Jurkat, Clone E6-1 (cell line): ENCODE measurements at places on chromosomes 7 and 10.

- no peak for DNase-seq
These were observed 4.2 kb downstream of the BNIP3 start for GRCh38 chr10:131977323-131978096.

GRCh38 chr10:120607016-120607709 lies 150.1 kb downstream of the PLPP4 start:
- no peak for DNase-seq

- DNase-seq = peak; percentile 52
These were observed 1.1 kb downstream of the HNRNPA2B1 start for GRCh38 chr7:26199301-26200037.

DNA sequence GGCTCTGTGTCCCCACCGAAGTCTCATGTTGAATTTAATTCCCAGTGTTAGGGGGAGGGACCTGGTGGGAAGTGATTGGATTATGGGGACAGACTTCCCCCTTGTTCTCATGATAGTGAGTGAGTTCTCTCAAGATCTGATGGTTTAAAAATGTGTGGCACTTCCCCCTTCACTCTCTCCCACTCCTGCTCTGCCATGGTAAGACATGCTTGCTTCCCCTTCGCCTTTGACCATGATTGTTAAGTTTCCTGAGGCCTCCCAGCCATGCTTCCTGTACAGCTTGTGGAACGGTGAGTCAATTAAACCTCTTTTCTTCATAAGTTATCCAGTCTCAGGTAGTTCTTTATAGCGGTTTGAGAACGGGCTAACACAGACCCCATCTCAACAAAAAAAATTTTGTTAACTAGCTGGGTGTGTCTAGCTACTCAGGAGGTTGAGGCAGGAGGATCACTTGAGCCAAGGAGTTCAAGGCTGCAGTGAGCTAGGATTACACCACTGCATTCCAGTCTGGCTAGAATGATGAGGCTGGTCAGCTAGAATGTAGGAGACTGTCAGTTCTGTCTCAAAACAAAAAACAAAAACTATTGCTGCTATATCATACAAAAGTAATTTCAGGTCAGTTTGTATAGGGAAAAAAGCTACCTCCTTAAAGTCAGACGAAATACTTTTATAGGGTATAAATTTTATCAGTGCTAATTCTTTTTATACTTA lies 57.7 kb downstream of the ATAD1 start:
- no peak for DNase-seq

DNA sequence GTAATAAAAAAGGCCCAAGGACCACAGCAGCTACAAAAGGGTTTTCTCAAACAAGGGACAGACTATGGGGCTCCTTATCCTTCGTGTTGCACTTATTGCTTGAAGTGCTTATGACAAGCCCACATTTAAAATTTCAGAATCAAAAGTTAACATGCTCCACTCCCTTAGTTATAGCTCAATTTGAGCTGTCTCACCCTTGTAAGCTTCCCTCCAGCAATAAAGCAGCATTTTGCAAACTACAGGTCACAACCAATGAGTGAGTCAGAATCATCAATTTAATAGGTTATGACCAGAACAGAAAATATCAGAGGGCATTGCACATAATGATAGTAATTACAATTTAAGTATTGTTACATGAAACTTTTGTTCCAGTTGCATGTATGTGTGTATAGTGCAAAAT lies 53.0 kb downstream of the IMMP2L start:
- DNase-seq = no peak

GRCh38 chr10:100987685-100988049 lies 324 bp downstream of the TWNK start:
- DNase-seq = no peak

- DNase-seq = no peak
These were observed 81.0 kb upstream of the FZD8 start for GRCh38 chr10:35723059-35723458.

GRCh38 chr10:108037061-108037460 lies 872.6 kb upstream of the SORCS1 start:
- DNase-seq = no peak

DNA sequence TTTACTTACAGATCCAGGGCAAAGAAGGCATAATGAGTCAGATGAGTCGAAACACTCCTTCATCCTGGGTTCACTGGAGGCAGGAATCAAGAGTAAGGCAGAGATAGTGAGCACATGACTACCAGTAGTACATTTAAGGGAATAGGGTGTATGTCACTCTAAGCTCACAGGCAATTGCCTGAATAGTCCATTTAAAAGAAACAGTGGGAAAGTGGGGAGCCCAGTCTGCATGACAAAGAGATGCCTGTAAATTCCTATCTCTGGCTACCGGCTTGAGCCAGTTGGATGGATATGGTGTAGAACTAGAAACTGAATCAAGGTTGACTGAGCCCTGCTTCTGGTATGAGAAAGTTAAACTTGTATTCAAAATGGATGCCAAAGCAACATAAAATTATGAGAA lies 861.5 kb upstream of the ZWINT start:
- DNase-seq = no peak

- DNase-seq = no peak
These were observed 621.0 kb downstream of the PARD3 start for GRCh38 chr10:34193931-34194626.

DNA sequence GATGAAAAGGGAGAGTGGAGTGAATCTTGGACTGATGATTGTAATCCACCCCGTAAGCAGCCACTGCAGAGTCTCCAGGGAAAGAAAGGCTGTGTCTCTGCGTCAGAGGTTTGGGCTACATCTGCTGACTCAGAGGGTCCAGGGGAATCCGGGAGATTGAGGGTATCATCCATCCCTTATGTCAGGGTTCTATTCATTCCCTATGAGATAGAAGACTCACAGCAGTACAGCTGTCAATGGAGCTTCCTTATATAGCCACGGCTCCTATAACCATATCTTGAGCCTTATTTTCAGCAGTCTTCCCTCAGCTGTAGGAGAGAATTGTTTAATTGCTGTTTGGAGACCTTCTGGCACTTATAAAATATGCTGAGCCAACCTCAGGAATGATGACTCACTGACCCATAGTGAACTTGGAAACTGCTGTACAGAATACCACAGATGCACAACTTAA lies 558.2 kb upstream of the PFKP start:
- no peak for DNase-seq

DNA sequence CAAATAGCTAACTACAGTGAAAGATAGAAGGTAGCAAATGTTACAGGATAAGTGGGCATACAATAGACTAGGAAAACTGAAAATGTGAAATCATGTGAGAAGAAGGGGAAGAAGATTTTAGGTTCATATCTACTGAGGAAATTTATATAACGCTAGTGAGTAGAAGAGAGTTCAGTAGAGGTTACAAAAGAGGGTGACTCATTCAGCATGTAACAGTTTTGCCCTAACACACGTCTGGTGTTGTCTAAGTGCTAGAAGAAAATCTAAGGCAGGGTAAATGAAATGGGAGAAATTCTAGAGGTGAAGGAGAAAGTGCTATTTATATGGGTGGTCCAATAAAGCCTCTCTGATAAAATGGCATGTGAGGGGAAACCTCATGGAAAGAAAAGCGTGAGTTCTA lies 731.4 kb upstream of the POT1 start:
- no peak for DNase-seq
